ENCODE measurements at places on chromosomes 13 and 19.

DNA sequence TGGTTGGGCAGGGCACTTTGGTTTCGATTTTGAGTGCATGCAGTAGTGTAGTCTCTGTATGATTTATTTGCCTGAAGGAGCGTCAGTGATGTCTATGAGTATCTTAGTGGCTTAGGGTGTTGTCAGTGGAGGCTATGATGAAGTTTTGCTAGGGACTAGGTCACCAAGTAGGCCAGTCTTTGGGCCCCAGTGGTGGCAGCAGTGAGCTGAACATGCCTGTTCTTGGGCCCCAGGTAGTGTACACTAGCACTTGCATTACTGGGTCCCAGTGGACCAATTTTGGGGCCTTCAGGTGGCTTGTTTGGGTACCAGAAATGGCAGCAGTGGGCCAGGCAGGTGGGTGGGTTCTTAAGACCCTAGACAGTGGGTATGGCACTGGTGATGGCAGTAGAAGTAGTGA, 598.7 kb upstream of the SPRY2 start:
- no peak for DNase-seq

DNA sequence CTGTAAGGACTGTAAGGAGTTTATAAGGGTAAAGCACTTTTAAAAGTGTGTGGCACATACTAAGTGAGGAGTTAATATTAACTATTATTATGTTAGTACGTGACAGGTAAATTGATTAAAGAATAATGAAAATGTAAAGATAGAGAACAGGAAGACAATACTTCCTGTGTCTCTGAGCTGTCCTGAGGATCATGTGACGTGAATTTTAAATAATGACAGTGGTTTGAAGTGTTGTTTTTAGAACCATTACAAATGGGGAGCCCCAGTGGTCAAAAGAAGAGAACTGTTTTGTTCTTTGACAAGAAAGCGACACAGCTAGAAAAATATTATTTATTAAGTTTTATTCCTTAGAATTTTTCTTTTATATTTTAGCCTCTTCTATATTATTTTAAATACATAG, 241.2 kb upstream of the STARD13 start:
- DNase-seq: no peak

DNA sequence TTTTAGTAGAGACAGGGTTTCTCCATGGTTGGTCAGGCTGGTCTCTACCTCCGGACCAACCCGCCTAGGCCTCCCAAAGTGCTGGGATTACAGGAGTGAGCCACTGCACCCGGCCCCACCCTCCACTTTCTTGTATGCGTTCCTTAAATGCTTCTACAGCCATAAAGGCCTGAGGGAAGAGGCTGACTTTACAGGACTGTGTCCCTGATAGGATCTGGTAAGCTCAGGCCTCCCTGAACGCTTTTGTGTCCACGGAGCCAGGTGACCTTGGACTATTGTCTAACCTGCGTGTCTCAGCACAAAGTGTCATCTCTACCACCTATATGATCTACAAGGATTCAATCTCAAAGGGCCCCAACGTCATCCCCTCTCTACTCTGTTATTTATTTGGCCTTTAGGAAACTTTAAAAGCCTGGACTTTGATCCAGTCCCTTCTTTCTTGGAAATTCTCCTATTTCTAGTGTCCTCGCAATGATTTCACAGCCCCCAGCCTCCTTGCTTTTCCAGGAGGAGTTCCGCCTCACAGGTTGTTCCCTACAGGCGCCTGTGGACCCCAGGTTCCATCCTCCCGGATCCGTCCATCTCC, 701 bp downstream of the ZNF552 start:
- DNase-seq: no peak

DNA sequence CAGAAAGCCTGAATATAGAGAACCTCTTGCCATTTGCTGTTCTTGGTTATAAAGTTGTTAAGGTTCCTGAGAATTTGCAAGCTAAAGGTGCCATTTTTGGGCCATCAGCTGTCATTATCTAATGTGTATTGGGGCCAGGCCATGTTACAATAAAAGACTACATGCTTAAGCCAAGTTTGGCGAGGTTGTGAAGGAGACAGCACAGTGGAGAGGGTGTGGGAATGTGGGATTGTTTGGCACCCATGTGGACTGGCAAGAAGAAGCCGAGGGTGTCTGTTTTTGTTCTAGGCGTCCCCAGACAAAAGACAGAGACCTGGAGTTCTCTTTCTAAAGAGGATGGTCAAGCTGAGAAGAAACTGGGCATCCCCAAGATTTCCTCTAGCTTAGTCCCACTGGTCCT, 64.7 kb downstream of the ZNF44 start:
- no peak for DNase-seq

- DNase-seq: no peak
Measured at GRCh38 chr13:53873558-53873957, 844.9 kb downstream of the OLFM4 start.

DNA sequence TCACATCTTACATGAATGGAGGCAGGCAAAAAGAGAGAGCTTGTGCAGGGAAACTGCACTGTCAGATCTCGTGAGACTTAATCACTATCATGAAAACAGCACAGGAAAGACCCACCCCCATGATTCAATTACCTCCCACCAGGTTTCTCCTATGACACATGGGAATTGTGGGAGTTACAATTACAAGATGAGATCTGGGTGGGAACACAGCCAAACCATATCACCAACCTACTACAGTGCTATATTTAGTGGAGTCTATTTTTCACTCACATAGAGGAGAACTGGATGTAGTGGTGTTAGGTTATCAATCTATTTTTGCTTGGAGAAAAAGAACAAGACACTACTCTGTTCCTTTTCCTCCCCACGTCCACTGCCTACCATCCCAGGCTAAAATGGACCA, 276.6 kb downstream of the KCTD12 start:
- no peak for DNase-seq

DNA sequence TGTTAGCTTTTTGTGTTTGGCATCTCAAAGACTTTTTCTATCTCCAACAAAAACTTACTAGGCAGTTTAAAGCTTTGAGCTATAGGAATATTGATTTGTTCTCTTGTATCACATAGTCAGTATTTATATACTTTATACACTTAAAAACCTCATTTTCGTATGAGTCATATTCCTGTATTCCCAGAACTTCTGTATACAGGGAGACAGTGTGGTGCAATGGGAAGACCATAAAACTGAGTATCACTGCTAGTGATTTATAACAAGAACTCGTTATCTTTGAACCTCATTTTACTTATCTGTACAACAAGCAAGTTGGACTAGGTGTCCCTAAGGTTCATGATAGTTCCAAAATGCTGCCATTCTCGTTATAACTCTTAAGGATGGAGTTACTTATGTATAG, 6.3 kb downstream of the GPR180 start:
- DNase-seq: no peak

- DNase-seq: no peak
Measured at GRCh38 chr19:7349961-7350711, 1.4 kb downstream of the ARHGEF18 start.

DNA sequence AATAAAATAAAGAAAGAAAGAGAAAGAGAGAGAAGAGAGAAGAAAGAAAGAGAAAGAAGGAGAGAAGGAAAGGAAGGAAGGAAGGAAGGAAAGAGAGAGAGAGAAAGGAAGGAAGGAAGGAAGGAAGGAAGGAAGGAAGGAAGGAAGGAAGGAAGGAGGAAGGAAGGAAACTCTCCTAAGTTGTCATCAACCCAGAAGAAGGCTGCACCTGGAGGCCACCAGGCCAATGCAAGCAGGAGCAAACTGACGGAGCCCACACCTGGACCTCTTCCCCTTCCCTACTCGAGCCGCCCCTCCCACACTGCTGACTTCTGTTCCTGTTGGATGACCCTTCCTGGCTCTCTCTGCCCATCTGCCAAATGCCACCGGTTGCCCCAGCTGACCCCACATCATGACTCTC, 8.7 kb downstream of the ACER1 start:
- DNase-seq: no peak
